ENCODE measurements at places on chromosomes 4 and X.

- DNase-seq, result no peak
Observed at GRCh38 chrX:77415882-77416281, 31.3 kb upstream of the FGF16 start.

GRCh38 chr4:101306764-101307615 lies 40.3 kb downstream of the PPP3CA start:
- DNase-seq, result no peak

GRCh38 chr4:112536123-112536522 lies 20.1 kb upstream of the NEUROG2 start:
- DNase-seq, result no peak

DNA sequence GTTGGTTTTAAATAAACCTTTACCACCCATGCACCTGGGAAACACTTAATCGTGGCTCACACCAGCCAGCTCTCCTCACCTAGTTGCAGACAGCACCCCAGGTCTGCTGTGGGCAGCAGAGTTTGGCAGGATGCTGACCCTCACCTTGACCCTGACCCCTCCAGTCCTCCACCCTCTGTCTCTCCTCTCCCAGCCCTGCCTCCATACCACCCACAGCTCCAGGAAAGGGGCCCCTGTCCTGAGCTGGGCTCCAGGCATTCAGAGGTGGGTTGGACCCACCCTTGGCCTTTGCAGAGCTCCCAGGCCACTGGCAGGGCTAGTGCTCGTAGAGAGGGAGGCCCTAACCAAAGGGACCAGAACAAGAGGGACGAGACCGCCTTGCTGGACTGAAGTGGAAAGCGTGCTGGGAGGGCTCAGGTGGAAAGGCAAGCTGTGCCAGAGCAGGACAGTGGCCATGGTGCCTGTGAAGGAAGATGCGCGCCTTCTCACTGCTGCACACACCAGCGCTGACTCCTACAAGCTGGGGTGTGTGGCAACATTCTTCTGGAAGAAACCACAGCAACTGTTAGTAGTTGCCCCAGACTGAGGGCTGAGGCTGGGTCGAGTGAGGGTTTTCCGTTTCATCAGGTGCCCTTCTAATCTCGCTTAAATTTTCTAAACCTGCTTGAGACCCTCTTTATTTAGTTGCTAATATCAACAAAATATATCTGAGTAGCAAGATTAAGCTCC lies 10.7 kb upstream of the S100P start:
- DNase-seq, result no peak

- DNase-seq, result no peak
Observed at GRCh38 chr4:158571736-158572135, 50.1 kb downstream of the RXFP1 start.
